AG04450 (cell line): ENCODE measurements at places on chromosomes 1 and 21.

DNA sequence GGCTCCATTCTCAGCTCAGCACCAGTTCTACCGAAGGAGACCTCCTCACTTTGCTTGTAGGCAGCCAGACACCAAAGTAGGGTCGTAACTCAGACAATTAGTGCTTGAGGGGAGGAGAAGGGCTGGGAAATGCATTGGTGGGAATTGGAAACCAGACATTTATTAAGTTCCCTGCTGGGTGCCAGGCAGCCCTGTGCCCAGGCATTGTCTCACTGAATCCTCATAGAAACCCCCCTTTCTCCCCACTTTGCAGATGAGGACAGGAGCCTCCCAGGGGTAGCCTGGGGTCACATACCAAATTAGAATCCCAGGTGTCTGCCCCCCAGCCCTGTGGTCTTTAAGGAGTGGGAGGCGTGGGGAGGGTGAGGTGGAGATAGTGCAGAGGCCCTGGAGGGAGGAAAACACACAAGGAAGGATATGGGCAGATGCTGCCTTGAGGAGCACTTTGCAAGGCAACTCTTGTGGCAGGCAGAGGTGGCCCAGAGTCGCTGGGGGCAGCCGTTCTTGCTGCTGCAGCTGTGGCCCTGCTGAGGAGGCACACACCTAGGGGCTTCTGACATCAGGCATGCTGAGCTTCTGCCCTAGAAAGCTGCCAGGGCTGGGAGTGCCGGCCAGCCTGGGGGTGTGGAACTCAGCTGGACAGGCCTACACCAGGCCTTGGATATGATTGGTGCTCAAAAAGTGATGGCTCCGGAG, 29.4 kb downstream of the CDK18 start:
- no peak for DNase-seq

DNA sequence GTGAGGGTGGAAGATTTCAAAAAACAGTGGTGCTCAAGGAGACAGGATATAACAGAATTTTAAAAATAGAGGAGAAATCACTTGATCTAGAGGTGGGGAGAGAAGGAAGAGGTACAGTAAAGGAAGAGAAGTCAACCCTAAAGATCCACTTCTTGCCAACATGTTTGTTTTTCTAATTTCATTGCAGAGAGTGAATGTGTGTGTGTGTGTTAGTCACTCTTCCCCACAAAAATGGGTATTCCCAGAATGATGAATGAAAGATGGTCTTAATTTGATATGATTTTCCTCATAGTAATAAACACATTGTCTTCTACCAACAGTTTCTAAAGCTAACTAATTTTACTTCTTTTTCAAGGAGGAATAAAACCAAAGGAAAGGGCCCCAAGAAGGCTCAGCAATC, 74.2 kb upstream of the NGF start:
- no peak for DNase-seq

- DNase-seq: peak; percentile 1
Observed at GRCh38 chr1:197526736-197527371, 248.4 kb downstream of the DENND1B start.

DNA sequence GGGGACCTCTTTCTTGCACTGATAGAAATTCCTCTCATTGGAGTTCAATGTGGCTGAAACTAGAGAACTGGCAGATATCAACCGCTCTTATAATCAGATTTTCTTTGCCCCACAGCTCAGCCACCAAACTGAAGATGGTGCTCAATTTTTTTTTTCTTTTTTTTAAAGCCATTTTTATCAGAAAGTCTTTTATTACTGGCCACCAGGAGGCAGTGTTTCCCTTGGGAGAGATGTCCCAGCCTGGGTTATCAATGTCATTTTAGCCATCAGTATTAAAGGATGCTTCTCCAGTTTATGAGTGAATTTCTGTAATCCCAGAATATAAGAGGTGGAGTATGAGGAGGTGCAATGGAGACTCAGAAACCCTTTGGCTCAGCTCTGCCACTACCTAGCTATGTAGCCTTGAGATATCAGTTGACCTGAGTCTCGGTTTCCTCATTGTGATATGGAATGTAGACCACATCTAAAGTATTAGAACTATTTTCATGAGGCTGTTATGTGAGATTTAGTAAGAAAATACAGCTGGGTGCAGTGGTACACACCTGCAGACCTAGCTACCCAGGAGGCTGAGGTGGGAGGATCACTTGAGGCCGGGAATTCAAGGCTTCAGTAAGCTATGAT, 27.6 kb downstream of the CD244 start:
- DNase-seq: peak; percentile 2

- DNase-seq: no peak
Observed at GRCh38 chr21:29423099-29423870, 124.6 kb downstream of the BACH1 start.

GRCh38 chr1:40739455-40740008, 44.1 kb upstream of the KCNQ4 start:
- no peak for DNase-seq

DNA sequence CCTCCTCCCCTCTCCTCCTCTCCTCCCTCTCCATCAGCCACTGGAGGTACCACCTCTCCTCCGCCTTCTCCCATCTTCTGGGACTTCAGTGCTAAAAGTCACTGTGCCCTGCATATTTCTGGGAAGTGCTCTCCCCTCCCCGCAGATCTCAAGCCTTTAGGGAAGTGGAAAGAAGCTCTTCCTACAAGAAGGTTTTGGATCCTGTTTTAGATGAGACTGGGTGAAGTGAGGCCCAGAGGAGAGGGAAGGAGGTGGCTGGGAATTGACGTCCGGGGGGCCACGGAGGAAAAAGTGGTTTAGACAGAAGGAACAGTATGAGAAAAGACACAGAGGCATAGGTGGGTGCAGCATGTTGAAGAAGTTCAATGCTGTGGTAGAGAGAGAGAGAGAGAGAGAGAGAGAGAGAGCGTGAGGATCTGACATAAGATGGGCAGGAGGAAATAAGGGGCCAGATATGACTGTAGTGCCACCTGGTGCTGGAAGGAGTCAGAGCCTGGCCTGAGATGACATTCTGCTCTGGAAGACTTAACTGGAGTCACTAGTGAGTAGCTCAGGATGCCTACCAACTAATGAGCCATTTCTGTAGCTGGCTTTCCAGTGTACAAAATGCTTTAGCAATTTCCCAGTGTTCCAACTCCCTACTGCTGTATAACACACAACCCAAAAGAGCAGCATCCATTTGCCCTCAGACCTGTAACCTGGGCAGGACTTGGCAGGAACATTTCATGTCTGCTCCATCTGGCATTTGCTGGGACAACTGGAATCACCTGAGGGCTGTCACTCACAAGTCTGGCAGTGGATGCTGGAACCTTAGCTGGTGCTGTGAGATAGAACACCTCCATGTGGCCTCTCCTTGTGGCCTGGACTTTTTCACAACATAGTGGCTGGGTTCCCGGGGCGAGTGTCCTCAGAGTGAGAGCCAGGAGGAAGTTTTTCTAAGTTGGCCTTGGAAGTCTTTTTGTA, 16.6 kb upstream of the ZSCAN20 start:
- peak; percentile 72 for DNase-seq

DNA sequence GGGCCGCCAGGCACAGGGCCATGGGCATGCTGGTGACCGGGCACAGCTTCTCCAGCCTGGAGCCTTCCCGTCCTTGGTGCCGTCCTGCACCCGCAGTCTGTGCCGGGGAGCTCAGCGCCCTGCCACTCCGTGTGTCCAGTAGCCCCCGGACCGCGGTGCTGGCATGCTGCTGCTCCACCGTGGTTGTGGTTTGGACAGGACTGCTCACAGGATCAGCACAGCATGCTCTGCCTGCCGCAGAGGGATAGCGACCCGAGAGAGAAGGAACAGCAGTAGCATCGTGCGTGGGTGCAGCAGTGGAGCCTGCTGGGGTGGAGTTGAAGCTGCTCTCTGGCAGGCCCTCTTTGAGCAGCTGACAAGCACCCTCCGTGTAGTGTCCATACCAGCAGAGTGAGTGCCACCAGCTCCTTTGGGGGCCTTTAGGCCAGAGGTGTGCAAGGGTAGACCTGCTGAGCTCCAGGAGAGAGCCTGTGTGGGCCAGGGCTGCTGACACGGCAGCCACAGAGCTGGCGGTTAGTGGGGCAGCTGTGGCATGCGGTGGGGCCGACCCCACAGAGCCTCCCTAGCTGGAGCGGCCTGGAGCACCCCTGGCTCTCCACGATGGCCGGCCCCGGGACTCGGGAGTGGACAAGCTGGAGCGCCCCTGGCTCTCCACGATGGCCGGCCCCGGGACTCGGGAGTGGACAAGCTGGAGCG, 6.4 kb upstream of the PCBP3 start:
- DNase-seq: no peak

GRCh38 chr21:39738566-39738965, 6.4 kb upstream of the IGSF5 start:
- no peak for DNase-seq

GRCh38 chr1:2330519-2331199, 60.7 kb downstream of the MORN1 start:
- peak; percentile 62 for DNase-seq

- no peak for DNase-seq
Observed at GRCh38 chr1:54864460-54865208, 22.4 kb downstream of the DHCR24 start.

- DNase-seq: no peak
Observed at GRCh38 chr1:177385760-177386698, 215.3 kb downstream of the BRINP2 start.

DNA sequence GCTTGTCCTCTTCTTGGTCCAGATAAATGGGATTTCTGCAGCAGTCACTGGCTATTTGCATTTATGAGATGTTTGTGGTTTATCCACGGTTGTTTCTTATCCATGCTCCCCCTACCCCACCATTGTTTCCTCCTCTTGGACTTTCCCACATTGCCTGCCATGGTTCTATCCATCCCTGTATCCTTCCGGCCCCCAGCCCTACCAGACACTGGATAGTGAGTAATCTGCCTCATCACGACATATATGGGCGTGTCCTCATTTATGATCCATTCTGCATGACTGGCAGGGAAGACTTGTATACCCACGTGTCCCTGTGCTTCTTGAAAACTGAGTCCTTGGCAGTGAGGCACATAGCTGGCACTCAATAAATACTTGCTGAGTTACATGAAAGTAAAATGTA, 40.1 kb downstream of the CACNA1S start:
- DNase-seq: no peak

DNA sequence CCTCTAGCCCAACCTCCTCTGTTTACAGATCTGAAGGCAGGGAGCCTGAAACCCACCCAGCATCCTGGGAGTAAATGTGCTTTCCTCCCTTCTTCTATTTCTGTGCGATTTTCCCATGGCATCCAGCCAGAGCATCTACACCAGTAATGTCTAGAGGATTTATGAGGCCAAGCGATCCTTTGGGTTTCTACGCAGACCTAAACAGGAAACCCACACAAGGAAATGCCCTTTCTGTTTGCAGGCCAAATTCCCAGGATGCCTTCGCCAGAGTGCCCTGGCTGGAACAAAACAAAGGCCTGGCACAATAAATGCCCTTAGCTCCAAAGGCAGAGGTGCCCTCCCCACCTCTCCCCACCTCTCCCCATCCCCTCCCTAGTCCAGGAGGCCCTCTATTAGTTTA, 110.5 kb upstream of the CDC42BPA start:
- DNase-seq: no peak

DNA sequence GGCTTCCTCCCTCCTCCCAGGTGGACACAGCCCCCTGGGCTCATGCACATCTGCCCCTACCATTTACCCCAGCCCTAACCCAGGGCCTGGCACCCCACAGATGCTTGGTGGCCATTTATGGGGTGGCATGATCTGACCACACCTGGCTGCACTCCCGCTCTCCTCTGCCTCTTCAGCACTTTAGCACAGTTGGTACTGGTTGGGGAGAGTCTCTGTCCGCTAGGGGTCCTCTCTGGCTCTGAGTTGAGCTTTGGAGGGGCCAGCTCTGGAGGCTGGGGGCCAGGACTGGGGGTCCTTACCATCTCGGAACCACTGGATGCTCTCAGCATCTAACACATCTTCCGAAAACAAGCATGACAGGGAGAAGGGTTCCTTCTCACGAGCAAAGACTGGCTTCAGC, 17.4 kb downstream of the MYOM3 start:
- DNase-seq: no peak

DNA sequence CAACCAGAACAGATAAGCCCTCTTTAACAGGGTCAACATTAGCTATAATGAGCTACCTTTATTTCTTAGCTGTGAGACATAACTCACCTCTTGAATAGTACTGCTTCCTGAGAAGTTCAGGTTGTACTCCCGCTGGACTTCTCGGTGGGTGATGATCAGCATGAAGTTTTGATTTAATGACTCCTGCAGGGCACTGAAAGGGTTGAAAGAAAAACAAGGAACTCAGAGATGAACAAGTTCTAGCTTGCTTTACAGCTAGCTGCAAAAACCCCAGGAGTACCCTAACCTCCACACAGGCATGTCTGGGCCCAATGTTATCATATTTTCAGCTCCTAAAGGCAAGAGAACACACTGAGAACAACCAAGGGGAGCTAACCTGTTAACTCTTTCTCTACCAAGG, 254.4 kb downstream of the FAF1 start:
- no peak for DNase-seq

DNA sequence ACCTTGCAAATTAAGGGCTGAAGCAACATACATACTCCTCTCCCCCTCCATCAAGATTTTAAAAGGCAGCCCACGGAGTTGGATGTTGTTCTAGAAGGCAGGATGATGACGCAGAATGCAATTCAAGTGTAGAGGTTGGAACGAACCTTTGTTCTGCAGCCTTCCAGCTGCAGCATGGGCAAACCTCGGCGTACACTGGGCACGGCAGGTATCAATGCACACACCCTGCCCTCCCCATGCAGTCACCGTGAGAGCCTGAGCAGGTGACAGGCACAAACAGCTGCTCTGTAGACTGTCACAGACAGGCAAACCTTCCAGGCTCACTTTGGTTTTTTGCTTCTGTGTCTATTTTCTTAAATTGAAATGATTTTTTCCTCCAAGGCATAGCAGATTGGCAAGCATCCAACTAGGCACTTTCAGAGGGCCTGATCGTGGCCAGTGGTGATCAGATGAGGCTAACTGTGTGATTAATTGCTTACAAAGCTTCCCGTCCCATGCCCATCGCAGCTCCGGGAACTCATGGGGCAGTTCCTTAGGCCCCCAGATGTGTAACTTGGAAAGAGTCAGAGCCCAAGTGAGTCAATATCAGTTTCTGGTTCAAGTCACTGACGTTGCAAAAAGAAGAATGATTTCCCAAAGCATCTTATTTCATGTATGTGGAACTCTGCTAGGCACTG, 82.3 kb downstream of the ITPKB start:
- no peak for DNase-seq

- DNase-seq: no peak
Observed at GRCh38 chr21:8991968-8992621, 1529.3 kb upstream of the TPTE start.

- no peak for DNase-seq
Observed at GRCh38 chr1:228968891-228969606, 233.8 kb downstream of the RHOU start.

GRCh38 chr1:41322835-41323234, 38.4 kb upstream of the FOXO6 start:
- no peak for DNase-seq

DNA sequence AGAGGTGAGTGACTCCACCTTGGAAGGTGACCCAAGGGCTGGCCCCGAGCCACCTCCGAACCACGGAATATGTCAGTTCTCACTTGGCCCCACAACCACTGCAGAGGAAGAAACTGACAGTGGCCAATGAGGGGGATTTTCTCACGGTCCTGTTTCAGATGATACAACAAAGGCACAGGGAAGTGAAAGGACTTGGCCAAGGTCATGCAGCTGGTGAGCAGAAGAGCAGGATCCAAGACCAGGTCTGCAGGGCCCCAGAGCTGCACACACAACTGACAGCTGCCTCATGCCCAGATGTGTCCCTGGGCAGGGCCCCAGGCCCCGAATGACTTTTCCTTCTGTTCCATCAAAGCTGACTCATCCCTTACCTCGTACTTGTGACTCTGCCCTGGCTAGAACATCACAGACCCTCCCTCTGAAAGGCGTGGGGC, 25.8 kb upstream of the EVA1B start:
- no peak for DNase-seq
